ENCODE measurements at places on chromosomes 16 and 17.

DNA sequence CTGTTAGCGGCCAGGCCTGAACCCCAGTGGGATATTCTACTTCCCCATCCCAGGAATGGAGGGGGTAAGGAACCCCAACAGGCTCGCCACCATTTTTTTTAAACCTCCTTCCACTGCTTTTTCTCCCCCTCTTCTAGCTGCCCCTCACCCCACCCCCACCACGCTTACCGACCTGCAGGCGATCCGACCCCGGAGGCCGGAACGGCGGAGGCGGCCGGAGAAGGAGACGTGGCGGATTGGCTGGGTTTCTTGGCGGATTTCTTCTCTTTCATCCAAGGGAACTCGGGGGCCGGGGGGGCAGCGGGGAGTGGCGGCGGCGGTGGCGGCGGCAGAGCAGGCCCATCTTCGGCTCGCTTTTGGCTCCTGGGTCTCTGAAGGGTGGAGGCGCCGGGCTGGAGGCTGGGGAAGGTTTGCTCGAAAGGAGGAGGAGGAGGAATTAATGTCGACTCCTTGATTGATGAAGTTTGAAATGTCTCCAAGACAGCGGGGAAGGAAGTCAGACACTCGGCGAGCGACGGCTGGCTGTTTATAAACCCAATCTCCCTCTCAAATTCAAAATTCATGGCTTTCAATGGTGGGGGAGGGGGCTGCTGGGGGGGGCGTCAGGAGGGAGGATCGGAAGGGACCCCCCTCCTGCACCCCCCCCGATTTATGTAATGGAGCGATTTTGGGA lies 424 bp downstream of the HOXB2 start:
- peak; percentile 19 for DNase-seq

DNA sequence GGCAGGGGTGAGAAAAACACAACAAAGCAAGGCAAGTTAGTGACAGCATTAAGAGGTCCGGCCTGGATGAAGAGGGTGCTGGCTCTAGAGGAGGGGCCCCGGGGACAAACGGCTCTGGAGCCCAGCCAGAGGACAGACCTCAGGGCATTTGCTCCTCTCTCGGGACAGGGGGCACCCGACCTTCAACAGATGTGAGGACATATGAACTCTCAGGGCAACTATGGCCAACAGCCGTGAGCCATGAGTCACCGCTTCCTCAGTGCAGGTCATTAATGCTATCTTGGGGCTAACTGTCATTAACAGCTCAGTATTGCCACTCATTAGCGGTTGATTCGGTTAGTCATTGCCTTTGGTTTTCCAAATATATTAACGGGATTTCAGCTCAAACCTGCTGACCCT lies 9.7 kb upstream of the ARL5C start:
- DNase-seq: no peak

DNA sequence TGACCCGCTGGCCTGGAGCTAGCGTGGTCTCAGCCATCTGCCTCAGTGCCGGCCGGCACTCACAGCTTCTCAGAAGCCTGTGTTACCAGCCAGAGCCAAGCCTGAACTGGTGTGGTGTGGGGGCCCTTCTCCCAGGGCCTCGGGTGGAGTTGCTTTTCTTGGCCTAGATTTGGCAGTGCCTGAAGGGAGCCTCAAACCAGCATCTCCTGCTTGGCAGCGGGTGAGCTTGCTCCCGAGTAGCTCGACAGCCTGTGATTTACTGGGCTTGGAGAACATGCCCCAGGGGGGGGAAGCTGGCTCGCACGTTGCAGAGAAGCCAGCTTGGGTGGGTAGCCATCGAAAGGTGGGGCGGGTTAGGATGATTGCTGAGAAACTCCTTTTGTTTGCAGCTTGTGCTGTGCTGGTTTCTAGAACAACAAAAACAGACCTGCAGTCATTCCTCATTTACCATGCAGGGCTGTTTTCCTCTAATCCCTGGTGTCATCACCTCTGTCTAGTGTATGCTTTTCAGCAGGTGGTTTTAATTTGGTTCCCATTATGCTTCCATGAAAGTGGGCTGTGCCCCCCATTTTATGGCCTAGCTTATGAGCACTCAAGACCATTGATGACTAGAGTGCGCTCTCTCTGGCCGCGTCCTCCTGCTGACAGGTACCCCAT lies 42.2 kb downstream of the TBCD start:
- no peak for DNase-seq

DNA sequence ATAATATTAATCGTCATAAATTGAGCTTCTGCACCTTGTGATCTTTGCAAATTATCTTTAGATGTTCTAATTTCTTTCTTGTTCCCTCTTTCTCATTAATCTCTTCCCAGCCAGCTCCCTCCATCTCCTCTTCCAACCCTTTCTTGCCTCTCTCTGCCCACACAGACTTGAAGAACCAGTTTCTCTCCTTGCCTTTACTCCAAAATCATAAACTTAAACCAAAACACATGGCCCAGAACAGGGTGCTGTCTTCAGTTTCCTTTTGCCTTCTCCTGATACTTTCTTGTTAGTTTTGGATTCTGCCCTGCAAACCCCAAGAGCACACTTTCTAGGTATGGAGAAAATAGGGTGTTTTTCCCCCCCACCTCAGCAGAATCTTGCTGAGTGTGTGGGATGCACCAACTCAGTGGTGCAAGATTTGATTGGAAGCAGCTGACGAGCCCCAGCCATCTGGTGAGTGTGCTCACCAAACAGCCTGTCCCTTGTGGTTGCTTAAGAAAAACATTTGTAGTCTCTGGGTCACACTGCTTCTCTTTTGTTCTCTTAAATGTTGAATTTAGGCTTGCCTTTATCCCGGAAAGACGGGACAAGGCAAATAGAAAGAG lies 175.8 kb upstream of the MAF start:
- DNase-seq: no peak

GRCh38 chr17:33464669-33465280 lies 171.7 kb upstream of the ASIC2 start:
- no peak for DNase-seq

- no peak for DNase-seq
Observed at GRCh38 chr16:51147776-51148677, 3.0 kb downstream of the SALL1 start.

GRCh38 chr17:2022647-2023240 lies 2.4 kb downstream of the RTN4RL1 start:
- no peak for DNase-seq

DNA sequence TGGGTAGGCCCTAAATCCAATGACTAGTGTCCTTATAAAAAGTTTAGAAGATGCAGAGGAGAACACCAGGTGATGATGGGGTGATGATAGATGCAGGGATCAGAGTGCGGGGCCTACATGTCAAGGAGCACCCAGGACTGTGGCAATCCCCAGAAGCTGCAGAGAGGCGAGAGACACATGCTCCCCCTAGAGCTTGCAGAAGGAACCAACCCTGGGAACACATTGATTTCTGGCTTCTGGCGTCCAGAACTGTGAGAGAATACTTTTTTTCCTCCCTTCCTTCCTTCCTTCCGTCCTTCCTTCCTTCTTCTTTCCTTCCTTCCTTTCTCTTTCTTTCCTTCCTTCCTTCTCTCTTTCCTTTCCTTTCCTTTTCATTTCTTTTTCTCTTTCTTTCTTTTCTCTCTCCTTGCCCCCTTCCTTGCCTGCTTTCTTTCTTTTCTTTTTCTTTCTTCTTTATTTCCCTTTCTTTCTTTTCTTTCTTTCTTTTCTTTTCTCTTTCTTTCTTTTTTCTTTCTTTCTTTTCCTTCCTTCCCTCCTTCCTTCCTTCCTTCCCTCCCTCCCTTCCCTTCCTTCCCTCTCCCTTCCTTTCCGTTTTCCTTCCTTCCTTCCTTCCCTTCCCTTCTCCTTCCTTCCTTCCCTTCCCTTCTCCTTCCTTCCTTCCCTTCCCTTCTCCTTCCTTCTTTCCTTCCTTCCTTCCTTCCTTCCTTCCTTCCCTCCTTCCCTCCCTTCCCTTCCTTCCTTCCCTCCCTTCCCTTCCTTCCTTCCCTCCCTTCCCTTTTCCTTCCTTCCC lies 134.3 kb downstream of the HAPSTR1 start:
- peak; percentile 11 for DNase-seq

DNA sequence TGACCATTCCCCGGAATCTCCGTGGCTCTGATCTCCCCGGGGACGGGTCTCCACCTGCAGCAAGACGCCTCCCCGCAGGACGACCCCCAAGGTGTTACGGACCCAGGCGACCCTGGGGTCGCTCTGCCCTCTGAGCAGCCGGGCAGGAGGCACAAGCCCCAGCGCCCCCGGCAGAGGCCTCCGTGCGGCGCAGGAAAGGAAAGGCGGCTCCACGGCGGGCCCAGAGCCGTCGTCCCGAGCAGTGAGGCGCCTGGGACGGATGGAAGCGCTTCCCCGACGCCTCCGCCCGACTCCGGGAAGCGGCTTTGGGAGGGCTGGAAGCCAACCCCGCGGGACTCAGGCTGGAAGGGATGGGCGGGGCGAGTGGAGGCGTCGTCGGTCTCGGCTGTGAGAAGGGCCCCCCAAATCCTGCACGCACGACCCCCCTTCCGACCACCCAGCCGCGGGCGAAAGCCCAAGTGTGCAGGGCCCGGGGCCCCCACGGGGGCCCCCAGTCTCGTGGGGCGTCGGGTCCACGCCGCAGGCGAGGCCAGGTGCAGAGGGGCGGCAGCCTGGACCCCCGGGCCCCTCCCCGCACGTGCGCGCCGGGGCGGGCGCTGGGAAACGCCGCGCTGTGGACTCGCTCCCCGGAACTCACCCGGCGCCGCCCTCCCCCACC lies 32.7 kb upstream of the RPH3AL start:
- peak; percentile 44 for DNase-seq

DNA sequence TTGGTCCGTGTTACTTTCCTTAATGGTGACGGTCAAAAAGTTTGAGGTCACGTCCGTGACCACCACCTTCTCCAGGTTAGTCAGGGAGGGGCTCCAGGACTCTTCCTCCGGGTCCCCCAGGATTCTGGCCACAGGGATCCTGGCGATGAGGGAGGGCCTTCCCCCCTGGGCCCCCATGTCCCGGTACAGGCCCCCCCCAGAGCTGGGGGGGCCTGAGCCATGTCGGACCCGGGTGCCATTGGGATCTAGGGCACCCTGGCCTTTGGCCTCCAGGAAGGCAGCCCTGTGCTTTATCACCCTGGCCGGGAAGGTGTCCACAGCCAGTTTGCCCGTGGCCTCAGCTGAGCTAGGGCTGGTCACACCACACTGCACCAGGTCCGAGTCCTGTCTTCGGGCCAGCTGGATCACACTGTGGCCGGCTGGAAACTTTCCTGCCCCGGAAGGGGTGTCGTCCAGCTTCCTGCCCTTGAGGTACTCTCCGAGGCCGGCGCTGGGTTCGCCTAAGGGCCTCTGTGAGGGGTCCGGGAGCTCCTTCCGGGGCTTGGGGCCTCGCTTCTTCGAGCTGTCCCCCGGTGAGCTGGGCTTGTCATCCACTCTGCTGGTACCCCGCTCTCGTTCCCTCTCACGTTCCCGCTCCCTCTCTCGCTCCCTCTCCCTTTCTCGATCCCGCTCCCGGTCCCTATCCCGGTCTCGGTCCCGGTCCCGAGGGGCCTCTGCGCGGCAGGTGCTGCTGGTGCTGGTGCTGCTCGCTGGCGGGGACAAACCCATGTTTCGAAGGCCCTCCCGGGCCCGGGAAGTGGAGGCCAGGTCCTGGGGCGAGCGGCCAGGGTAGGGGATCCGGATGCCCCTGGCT lies 2.0 kb downstream of the CBX8 start:
- no peak for DNase-seq

GRCh38 chr17:81416612-81417011 lies 21.4 kb downstream of the BAHCC1 start:
- DNase-seq: no peak

GRCh38 chr16:25413975-25414374 lies 156.3 kb upstream of the ZKSCAN2 start:
- DNase-seq: peak; percentile 24

DNA sequence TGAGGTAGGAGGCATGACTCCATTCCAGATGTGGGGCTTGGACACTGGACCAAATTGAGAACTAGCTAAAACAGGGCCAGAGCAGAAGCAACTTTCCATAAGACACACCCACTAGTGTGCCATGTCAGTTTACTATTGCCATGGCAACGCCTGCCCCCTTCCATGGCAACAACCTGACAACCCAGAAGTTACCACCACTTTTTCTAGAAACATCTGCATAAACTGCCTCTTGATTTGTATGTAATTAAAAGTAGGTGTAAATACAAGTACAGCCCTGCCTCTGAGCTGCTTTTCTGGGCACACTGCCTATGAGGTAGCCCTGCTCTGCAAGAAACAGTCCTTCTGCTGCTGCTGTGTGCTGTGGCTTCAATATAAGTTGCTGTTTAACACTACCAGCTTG lies 19.5 kb upstream of the SCNN1B start:
- no peak for DNase-seq

- DNase-seq: no peak
Observed at GRCh38 chr16:49492896-49493626, 119.5 kb downstream of the C16orf78 start.

DNA sequence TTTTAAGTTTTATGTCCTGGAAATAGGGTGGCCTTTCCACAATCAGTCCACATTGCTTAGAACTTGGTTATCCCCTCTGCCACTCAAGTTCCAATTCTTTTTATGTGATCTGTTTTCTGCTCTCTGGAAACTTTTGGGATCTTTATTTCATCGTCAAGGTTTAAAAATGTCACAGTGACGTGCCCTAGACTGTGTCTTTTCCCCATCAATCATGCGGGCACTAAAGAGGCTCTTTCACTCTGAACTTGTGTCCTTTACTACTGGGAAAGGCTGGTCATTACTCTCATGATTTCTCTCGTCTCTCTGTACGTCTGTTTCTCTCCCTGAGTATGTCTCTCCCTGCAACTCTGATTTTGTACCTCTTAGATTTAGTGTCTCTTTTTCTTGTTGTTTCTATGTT lies 189.8 kb upstream of the AXIN2 start:
- DNase-seq: no peak

- DNase-seq: no peak
Observed at GRCh38 chr17:50079334-50080095, 15.6 kb upstream of the PDK2 start.

- no peak for DNase-seq
Observed at GRCh38 chr16:35743101-35743692, 2283.8 kb downstream of the TP53TG3F start.

- no peak for DNase-seq
Observed at GRCh38 chr17:34024806-34025551, 230.1 kb upstream of the CCL2 start.

DNA sequence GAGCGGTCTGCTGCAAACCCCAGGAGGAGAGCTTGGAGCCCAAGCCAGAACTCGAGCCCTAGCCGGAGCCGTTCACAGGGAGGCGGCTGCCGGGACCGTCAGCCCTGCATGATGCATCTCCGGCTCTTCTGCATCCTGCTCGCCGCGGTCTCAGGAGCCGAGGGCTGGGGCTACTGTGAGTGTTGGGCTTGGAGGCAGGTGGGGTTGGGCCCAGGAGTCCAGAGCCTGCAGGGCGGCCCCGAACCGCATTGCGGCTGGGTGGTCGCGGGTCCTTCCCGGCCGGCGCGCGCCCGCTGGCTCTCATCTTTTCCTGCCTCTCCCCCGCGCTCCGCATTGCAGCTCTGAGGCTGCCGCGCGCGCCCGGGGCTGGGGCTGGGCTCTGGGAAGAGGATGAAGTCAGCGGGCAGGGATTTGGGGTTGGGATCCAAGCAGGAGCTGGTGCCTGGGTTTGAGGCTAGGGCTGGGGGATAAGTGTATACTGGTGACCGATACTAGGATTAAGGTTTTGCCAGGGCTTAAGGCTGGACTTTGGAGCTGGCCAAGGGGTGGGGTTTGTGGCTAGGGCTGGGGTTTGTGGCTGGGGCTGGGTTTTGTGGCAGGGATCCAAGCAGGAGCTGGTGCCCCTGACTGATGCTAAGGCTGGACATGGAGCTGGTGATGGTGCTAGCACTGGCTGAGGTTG lies 532 bp downstream of the CNTNAP1 start:
- DNase-seq: peak; percentile 73

GRCh38 chr16:84700446-84701300 lies 873 bp downstream of the USP10 start:
- DNase-seq: peak; percentile 36

GRCh38 chr17:13540546-13540945 lies 61.2 kb downstream of the HS3ST3A1 start:
- DNase-seq: no peak

- no peak for DNase-seq
Observed at GRCh38 chr16:75203096-75203495, 3.9 kb downstream of the CTRB2 start.
